ENCODE measurements at places on chromosomes 12 and 14.

- DNase-seq = no peak
These were observed 998.8 kb upstream of the TMEM132C start for GRCh38 chr12:127268213-127268612.

DNA sequence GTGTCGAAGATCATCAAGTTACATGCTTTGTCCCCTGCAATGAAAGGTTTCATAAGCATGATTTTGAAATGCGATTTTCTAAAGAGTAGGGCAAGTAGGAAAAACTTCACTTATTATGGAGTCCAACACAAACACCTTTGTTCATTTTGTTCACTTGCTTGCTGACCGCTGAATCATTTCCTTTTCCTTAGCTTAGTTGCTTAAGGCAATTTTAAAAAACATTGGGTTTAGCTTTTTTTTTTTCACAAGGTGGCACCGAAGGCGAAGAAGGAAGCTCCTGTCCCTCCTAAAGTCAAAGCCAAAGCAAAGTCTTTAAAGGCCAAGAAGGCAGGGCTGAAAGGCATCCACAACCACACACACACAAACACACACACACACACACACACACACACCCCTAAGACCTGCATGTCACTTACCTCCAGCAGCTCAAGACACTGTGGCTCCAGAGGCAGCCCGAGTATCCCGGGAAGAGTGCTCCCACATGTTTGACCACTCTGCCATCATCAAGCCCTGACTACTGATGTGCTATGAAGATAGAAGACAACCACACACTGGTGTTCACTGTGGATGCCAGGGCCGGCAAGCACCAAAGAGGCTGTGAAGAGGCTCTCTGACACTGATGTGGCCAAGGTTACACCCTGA, 11.4 kb downstream of the MANSC1 start:
- DNase-seq = no peak

DNA sequence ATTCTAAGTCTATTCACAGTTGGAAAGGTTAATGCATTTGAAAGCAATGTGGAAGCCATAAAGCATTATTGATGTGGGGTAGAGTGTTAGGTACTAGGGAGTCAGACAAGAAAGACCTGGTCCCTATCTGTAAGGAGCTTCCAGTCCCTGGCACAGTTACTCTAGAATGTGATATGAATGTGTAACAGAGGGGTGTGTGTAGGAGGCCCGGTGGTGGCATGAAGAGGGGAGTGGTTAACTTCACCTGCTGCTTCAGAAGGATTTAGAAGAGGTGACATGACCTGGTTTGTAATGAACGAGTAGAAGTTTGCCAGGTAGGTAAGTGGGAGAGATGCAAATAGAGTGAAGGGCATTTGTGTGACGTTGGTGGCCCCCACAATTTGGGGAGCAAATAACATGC, 15.1 kb upstream of the GALNT6 start:
- no peak for DNase-seq

- DNase-seq = no peak
These were observed 104.4 kb upstream of the RFLNA start for GRCh38 chr12:124190312-124191023.

DNA sequence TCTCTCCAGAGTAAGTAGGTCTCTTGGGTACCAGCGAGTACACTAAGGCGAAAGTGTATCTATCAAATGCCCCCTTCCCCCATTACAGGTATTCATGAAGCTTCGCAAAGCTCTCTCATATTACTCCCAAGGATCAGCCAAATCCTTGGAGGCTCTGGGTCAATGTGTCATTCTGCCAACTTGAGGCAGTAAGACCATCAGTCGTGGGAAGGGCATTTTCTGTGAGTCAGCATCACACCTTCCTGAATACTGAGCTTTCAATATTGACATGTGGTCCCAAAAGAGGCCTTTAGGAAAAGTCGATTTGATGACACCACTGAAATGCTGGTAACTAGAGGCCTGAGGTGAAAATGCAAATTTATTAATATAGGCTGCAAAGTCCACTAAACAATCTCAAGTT, 323.9 kb downstream of the LRIG3 start:
- no peak for DNase-seq

- DNase-seq = no peak
These were observed 113.5 kb upstream of the EGLN3 start for GRCh38 chr14:34064349-34064748.

DNA sequence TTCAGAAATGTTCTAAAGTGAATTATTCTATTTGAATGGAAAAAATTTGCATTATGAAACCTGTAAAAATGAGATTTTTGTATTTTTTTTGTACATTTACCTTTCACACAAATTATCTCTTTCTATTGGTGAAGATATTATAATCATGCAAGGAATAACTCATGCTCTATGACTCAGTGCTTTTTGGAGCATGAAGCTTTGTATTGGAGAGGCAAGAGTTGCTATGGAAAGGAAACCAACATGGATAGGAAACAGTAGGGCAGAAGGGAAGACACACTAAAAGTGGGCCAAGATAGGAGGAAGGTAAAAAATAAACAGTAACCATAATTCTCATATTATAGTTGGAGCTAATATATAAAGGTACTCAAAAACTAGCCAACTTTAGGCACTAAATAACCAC, 79.0 kb downstream of the PLCZ1 start:
- DNase-seq = no peak

DNA sequence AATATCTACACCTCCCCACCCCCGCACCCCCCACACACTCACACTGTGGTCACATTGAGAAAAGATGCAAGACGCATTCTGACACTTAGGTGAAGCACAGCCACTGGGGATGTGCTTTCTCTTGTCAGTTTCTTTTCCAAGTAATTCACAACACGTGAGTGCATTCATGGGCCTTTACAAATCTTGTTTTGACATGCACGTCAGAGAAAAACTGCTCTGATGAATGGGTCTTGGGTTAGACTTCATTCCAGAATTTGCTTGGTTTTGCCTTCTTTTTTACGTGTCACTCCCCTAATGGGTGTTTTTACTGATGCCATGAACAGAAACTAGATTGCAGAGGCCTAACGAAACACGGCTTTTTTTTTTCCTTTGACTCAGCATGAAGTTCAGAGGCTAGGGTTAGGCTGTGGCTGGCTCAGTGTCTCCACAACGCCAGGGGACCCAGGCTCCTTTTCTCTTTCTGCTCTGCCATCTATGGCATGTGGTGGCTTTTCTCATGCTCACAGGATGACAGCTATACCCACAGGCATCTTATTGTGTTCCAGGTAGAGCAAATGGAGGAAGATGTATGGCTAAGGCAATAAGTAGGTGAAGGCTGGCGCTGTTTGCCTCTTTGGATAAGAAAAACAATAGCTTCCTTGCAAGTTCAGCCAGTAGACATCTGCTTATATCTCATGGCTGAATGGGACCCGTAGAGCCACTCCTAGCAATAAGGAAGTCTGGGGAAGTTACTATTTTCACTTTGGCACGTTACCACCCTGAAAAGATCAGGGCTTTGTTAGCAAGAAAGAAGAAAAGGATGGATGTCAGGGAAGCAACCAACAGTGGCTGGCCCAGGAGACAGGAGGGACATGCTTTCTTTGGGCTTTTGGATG, 253.3 kb downstream of the SLC15A4 start:
- no peak for DNase-seq

- no peak for DNase-seq
These were observed 581 bp downstream of the PITPNM2 start for GRCh38 chr12:123150275-123150743.

DNA sequence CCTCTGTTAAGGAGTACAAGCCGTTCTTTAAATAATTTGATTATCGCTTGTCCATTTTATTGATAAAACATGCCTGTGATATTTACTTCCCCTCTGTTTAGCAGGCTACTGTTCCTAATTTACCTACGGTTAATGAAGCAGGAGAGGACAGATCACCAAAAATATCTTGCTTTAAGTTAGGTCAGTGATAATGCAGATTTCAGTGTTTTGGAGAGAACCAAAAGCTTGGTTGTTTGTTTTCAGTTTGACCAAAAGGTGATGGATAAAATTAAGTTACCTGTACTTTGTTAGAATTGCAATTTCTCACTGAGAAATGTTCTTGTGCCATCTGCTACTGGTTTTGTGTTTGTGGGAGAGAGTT, 958 bp downstream of the SPATS2 start:
- DNase-seq = no peak

DNA sequence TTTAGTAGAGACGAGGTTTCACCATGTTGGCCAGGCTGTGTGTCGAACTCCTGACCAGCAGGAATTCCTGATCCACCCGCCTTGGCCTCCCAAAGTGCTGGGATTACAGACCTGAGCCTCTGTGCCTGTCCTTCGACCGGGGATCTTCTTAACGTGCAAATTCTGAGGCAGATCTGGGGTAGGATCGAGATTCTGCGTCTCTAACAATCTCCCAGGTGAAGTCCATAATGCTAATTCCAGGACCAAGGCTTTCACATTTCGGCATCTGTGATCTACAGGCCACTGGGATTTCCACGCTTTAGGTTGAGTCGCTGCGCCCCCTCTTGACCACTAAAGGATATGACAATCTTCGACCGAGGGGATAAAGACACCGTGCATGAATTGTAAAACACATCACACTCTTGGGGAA, 24.8 kb downstream of the FOS start:
- DNase-seq = peak; percentile 55

- DNase-seq = no peak
These were observed 85.7 kb downstream of the DUSP16 start for GRCh38 chr12:12476857-12477531.

- no peak for DNase-seq
These were observed 3.2 kb upstream of the MGST1 start for GRCh38 chr12:16344269-16344668.

GRCh38 chr14:94485944-94486841, 10.2 kb upstream of the SERPINA9 start:
- DNase-seq = peak; percentile 48

- DNase-seq = no peak
These were observed 161.1 kb downstream of the MYRFL start for GRCh38 chr12:69986114-69986513.

- no peak for DNase-seq
These were observed 7.4 kb downstream of the TMEM106C start for GRCh38 chr12:47970843-47971242.

Data from CD4-positive, alpha-beta T cell (primary cell).